ENCODE measurements at places on chromosomes 12 and 14.

GRCh38 chr12:15268927-15269552, 47.8 kb upstream of the RERG start:
- peak; percentile 11 for DNase-seq

DNA sequence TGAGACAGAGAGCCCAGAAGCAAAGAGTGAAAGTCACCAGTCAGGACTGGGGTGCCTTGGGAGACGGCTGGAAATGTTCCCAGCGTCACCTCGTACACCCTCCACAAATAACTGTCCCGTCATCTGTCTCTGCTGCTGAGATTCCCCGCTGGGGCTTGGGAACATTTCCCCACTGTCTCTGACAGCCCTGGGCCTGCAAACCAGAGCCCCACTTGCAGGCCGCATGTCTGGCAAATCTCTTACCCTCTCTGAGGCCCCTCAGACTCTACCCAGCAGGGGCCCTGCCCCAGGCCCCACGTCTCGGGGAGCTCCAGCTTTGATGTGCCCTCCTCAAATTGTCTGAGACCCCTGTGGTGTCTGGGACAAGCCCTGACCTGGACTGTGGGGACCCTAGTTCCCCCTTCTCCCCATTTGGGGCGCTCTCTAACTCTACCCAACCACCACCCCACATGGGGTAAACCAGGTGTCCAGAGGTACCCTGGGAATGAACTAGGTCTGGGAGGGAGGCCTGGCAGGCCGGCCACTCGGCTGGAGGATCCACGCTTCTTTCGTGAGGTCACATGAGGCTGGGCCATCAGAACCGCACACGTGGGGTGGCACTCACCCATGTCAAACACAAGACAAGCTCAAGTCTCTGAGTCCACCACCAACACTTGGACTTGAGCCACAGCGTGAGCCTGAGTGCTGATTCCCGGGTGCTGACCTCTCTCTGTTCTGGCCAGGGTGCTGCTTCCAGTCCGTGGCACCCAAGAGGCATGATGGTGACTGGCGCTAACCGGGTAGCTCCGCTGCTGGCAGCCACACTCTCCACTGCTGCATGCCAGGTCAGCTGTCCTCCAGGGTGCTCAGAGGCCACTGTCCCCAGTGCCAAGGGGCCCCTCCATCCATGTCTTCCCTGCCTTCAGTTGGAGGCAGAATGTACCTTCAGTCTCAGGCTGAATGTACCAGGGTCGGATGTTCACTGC, 59.8 kb downstream of the DIO3 start:
- DNase-seq, result no peak

DNA sequence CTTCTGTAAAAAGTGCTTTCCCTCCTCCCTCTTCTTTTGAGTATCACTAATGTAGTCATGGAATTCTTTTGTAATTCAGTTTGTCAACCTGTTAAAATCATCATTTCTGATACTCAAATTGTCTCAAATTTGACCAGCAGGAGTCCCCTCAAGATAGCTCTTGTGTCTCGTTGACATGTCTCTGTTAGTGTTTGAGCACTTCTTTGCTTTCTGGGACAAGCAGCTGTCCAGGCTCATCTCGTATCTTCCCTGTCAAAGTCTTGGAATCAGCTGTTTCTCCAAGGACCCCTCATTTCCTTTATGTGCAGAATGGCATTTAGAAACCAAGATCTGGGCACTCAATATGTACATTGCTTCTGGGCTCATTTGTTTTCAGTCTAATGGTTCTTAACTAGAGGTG, 10.7 kb downstream of the CIPC start:
- DNase-seq, result no peak

DNA sequence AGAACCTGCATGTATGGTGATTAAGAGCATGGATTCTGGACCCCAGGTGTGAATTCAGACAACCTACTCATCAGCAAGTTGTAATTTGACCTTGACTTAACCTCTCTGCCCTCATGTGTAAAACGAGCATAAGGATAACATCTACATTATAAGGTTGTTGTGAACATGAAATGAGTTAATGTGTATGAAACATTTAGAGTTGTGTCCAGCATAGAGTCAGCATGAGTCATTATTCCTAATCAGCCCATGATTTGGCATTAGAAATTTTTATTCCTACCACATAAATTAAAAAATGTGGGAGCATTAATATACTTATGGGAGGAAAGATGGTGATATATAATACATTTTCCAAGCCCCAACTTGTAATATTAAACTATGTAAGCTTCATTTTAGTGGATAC, 95.9 kb upstream of the DDHD1 start:
- DNase-seq, result no peak

GRCh38 chr12:19018302-19018970, 111.1 kb upstream of the PLEKHA5 start:
- no peak for DNase-seq

GRCh38 chr14:32443890-32444661, 115.0 kb downstream of the AKAP6 start:
- no peak for DNase-seq

DNA sequence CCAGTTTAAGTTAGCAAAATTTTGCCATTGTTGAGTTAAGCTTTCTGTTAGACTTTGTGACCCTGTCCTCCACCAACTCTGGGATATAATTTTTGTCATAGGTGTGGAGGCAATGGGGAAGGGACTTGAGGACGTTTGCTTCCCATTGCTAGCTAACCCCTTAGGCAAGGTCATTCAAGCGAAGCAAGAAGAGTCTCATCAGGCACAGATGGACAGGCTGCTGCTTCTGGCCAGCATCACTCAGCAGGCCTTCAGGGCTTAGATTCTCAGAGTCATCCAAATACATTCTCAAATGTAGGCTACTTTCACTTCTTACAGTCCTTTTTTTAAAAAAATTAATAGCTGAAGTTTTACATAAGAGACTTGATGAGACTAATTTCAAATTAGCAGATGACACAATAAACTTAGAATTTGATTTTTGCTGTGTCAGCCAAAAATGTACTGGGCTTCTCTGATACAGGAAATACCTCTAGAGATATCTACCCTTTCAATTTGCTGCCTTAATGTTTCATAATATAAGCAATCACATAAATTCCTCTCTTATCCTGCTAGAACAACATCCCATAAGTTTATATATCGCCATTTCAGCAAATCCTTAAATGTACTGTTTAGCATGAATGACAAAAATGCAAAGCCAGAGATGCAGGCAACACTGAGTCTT, 875.2 kb downstream of the FLRT2 start:
- DNase-seq, result no peak

DNA sequence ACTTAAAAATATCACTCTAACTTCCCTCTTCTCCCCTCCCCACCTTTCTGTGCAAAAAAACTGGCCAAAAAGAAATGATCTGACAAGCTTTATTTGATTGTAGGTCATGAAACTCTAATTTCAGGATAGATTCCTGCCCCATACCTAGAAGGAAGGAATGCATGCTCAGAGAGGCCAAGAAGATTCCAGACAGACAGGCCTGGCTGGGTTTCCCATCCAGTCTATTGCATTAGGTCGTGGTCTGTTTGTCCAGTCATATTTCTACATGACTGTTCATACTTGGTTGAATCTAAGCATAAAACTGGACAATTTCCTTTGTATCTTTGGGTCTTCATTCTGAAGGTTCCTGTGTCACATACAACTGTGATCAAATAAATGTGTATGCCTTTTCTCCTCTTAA, 20.0 kb upstream of the SLC15A5 start:
- DNase-seq, result no peak

GRCh38 chr14:31024010-31024480, 1.4 kb upstream of the AP4S1 start:
- DNase-seq, result no peak

GRCh38 chr12:16072678-16073077, 161.5 kb downstream of the DERA start:
- DNase-seq, result no peak

GRCh38 chr12:112992541-112993398, 14.5 kb downstream of the OAS2 start:
- DNase-seq, result peak; percentile 47

DNA sequence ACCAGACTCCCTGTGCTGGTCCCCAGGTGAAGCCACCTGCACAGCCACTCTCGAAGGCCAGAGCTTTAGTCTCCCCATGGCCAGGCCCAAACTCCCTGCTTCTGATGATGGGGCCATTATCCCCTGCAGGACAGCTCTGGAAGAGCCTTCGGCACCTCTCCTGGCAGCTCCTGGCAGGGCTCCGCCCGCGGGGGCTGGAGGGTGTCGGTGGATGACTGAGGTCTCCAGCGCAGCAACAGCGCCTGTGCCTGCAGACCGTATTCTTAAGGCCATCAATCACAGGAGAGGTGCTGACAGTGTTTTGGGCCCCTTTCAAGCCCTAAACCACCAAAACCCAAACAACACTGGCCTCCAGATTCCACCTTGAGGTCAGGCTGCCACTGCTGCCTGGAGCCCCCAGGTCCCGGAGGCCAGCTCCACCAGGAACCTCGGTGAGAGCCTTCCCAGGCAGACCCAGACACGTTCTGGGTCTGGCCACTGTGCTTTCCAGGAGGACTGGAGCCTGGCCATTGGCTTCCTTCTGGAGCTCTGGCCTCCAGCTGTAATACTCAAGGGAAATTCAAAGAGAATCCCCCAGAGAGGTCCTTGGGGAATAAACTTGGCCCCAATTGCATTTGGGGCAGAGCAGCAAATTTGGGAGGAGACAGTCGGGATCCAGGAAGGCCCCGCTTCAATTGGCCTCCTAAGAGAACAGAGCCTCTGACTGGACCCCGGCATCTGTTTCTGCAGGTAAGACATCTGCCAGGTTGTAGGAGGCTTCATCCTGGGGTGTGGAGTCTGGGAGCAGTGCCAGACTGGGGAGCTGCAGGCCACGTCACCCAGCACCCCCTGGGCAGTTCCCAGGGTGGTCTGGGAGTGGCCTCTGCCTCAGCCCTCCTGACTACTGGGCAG, 210.6 kb upstream of the RTL1 start:
- DNase-seq, result no peak

GRCh38 chr14:63614679-63615363, 26.9 kb downstream of the WDR89 start:
- no peak for DNase-seq

DNA sequence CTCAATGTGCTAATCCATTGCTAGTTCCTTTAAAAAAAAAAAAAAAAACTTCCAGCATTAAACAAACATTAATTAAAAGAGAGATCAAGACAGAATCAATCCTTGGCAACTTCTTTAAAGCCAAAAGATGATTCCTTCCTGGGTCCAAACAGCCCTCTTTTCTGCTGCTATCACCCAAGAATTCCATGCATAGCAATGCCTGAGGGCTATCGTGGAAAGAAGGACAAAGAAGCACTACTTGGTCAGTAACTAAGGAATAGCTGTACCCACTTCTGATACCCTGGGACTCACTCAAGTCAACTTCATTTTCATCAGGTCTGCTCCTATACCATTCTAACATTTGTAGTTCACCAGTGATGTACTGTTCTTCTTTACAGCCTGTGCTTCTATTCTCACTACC, 51.8 kb downstream of the SLC38A2 start:
- DNase-seq, result no peak

GRCh38 chr14:104687601-104688504, 1.6 kb upstream of the INF2 start:
- DNase-seq, result no peak

GRCh38 chr14:98513558-98513957, 758.4 kb downstream of the BCL11B start:
- DNase-seq, result no peak

DNA sequence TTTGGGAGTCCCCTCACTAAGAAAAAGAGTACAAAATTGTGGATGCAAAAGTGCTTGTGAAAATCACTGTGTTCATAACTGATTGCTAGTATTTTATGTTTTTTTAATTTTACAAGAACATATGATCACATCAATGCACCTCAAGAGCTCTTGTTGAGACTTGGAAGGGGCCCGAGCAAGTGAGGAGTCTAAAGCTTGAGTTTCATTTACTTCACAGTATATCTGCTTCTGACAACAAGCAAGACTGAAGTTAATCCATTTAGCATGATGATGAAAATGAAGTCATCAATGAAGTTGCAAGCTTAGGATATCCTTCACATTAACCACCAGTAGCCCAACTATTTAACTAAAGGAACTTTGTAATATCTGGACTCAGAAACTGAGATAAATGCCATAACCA, 182.5 kb upstream of the DIO2 start:
- DNase-seq, result no peak

GRCh38 chr12:96824838-96825236, 82.2 kb upstream of the NEDD1 start:
- DNase-seq, result no peak

GRCh38 chr14:22781301-22781991, 15.0 kb downstream of the OXA1L start:
- no peak for DNase-seq

DNA sequence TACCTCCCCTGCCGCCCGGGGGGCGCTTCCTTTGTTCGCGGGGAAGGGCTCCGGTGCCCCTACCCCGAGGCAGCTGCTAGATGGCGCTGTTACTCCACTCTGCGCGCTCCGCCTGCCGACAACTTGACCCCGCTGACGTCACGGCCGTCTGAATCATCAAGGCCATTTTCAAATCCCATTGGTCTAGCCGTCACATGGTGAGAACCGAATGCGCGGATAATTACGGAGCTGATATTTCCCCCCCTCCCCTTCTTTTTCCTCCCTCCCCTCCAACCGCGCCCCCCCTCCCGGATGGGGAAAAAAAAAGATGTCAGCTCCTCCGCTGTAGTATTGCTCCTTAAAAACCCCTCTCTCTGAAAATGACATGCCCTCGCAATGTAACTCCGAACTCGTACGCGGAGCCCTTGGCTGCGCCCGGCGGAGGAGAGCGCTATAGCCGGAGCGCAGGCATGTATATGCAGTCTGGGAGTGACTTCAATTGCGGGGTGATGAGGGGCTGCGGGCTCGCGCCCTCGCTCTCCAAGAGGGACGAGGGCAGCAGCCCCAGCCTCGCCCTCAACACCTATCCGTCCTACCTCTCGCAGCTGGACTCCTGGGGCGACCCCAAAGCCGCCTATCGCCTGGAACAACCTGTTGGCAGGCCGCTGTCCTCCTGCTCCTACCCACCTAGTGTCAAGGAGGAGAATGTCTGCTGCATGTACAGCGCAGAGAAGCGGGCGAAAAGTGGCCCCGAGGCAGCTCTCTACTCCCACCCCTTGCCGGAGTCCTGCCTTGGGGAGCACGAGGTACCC, at the start of gene HOXC10:
Gene HOXC10, plus strand, starts transcription at position 246 of the 791 bp plus-strand sequence. Its CDS starts 114 bp downstream, at position 360.
- DNase-seq, result peak; percentile 82

GRCh38 chr12:53476769-53477209, 22.5 kb downstream of the MAP3K12 start:
- DNase-seq, result no peak

DNA sequence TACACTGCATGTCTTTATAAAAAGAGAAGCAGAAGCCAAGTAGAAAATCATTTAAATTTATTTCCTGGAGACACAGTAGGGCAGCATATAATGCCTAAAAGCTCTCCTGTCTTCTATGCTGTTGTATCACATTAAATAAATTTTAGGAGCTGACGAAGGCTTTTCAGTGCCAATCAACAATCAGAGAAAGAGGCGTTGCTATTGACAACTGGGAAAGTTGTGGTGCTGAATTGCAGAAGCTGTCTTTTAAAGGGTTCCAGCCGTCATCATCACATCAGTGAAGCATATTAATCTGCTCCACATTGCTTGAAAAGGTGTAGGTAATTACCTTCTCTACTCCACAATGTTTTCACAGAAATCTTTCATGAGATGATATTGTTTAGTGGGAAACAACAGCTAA, 103.9 kb downstream of the FSCB start:
- no peak for DNase-seq

Measured in stimulated activated CD4-positive, alpha-beta T cell treated with anti-CD3 and anti-CD28 coated beads, Interleukin-4, amount 100 ng/mL, for 4 hours (primary cell).